ENCODE measurements at places on chromosomes 12 and 14.

DNA sequence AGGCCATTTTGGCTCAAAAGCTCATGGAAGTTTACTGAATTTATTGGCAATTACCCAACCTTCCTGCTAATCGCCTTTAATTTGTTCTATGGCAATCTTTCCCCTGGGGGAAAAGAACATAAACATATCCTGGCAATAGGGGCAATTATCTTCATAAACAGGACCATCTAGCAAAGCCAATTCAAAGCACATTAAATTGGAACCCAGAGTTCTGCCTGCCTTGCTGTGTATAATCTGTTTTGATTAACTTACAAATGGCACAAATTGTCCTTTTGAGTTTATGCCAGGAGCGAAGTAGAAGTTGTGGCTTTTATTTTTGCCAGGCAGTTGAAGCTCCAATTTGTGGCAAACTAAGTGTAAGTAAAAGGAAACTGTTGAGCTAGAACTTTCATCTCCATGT lies 68.6 kb downstream of the C12orf50 start:
- DNase-seq, result no peak

GRCh38 chr12:91163116-91163515 lies 19.5 kb downstream of the DCN start:
- no peak for DNase-seq

GRCh38 chr12:97267594-97268202 lies 194.9 kb upstream of the RMST start:
- DNase-seq, result no peak

DNA sequence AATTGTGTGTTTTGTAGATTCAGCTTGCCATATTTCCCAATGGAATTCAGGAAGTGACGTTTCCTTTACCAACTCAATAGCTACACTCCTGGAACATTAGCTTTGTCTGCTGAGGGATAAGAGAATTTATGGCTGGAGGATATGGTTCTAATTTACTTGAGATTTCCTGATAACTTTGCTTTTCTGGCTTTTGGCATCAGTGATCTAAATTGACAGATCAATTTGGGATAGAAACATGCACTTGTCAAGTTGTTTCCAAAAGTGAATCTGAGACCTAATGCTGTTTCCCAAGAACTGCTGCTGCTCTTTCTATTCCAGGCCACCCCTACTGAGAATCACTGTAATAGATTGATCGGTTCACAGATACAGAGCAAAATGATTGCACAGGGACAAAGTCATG lies 43.2 kb downstream of the MGAT4C start:
- no peak for DNase-seq

DNA sequence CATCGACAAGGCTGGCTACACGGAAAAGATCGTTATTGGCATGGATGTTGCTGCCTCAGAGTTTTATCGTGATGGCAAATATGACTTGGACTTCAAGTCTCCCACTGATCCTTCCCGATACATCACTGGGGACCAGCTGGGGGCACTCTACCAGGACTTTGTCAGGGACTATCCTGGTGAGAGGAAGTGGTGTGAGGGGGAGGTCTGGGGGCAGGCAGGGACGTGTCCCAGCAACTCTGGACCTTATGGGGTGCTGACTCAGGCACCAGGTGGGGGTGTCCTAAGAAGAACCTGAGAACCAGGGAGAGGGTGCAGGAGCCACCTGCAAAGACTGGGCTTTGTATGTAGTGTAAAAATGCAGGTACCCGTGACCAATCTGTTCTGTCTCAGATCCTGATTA lies 5.2 kb downstream of the ENO2 start:
- DNase-seq, result no peak

GRCh38 chr14:106436310-106436905 lies 910.0 kb downstream of the TMEM121 start:
- DNase-seq, result no peak

- DNase-seq, result no peak
Measured at GRCh38 chr14:74578479-74578878, 33.6 kb downstream of the LTBP2 start.

- DNase-seq, result no peak
Measured at GRCh38 chr14:105387530-105387922, 10.8 kb upstream of the TEX22 start.

GRCh38 chr12:96233939-96234461 lies 39.8 kb downstream of the ELK3 start:
- DNase-seq, result no peak

DNA sequence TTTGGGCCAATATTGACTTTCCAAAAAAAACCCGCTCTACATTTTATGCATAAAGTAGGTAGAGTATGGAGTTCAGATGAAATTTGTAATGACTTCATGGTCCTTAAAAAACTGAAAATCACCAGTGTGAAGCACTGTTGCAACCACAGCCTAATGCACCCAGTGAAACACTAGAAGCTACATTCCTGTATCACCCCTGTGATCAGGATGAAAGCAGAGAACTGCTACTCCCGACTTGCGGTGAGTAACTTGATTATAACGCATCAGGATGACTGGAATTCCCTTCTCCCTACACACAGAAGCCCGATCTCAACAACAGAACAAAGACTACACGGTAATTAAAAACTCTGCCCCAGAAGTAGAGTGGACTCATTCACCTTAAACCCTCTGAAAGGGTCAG lies 33.8 kb downstream of the SPTB start:
- no peak for DNase-seq

DNA sequence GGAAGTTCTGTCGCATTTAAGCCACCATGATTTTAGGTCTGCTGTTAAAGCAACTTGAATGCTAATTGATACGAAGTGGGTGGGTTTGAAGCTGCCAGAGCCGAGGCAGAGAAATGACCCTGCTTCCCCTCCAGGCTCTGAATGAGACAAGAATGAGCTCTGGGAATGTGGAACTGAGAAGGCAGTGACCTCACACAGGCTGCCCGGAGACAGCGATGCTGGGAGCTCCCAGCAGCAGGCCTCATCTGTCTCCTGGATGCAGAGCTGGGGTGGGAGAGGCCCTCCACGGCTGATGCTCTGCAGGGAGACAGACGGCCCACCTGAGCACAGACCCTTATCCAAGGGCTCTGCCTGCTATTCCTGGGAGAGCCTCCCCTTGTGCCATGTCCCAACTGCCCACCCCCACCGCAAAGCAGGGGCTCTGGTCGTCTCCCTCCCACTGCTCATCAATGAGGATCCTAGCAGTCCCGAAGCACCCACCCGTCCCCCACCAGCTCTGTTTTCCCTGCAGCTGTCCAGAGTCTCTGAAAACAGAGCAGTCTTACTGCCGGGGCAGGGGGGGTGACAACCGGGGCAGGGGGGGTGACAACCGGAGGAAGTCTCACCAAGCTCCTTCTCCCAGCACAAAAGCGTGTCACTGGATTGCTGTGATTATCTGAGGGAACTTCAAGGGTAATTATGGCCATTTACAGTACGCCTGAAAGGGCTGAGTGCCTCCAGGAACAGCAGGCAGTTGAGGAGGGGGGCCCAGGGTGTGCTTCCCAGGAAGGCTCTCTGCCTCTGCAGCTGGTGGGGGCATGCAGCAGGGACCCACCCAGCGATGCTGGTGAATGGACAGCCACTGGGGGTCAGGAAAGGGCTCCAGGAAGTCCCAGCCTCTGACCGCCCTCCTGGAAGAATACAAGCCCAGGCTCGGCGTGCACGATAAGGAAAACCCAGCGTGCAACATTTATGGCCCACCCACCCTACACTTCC lies 67.8 kb downstream of the CHGA start:
- DNase-seq, result no peak

GRCh38 chr12:86744547-86745212 lies 488.5 kb upstream of the MGAT4C start:
- DNase-seq, result no peak

DNA sequence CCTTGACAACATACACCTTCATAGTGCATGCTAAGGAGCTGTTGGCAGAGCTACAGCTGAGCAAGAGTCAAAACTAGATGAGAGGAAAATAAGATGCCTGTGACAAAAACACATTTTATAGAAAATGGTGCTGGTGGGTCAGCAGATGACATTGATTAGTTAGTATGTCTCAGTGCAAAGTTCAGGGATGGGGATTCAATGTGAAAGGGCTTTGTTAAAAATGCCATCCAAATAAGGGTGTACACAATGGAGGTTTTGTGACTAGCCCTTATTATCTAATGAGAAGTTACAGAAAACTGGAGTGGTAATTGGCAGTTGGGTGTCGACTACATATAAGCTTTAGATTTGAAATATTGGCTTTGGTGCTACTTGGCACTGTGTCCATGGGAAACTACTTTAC lies 169.0 kb downstream of the MON2 start:
- no peak for DNase-seq

DNA sequence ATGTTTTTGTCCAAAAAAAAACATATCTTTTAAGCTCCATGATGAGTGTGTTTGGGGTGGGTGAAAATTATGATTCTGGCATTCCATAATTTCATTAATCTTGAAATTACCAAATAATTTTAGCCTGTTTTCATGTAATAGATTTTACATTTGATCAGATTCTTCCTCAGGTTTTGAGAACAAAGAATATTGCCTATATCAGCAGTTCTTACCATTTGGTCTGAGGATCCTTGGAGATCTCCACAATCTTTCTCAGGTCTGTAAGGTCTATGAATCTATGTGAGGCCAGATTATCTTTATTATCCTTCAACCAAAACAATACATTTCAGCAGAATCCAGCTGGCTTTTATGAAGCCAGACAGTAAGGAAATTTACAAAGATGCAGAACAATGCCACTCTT lies 373.3 kb upstream of the E2F7 start:
- no peak for DNase-seq

DNA sequence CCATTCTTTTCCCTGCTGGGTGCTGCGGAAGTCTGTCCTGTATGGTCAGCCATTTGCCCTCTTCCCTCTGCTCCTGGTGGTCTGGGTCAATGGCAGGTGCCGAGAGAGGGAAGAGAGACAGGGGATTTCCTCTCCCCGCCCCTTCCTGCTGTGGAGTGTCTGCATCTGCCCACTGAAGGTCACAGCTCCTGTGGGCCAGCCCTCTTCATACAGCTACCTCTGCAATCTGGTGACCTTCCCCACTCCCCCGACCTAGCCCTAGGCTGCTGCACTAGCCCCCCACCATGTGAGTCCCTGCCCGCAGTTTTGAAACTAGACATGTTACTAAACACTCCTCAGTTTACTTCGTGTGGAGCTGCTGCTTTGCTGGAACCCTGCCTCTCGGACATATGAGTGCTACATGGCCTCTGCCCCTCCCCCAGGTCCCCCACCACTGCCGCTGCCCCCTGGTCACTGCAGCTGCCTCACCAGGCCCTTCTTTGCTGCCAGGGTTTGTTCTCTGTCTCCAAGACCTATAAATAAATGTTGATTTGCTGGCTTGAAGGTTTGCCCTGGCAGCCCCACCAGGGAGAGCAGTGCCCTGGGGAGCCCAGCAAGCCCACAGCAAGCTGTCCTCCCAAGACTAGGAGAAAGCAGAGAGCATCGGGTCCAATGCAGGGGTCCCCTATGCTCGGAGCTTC lies 102.9 kb downstream of the DPF3 start:
- no peak for DNase-seq

DNA sequence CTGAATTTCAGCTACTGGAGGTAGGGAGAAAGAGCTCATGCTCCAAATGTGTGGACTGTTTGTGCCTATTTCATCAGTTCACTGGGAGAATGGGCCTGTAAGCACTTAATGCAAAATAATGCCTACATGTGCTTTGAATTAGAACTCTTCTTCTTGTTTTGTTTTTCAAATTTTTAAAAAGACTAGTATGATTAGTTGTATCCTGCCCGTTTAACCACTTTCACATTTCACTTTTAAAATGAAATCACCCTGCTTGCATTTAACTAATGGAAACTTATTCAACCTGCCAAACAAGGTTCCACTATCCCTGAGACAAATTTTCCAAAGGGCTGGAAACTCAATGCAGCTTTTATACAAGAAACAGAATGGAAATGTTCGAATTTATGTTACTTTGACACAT lies 79.7 kb downstream of the SAMD4A start:
- no peak for DNase-seq

DNA sequence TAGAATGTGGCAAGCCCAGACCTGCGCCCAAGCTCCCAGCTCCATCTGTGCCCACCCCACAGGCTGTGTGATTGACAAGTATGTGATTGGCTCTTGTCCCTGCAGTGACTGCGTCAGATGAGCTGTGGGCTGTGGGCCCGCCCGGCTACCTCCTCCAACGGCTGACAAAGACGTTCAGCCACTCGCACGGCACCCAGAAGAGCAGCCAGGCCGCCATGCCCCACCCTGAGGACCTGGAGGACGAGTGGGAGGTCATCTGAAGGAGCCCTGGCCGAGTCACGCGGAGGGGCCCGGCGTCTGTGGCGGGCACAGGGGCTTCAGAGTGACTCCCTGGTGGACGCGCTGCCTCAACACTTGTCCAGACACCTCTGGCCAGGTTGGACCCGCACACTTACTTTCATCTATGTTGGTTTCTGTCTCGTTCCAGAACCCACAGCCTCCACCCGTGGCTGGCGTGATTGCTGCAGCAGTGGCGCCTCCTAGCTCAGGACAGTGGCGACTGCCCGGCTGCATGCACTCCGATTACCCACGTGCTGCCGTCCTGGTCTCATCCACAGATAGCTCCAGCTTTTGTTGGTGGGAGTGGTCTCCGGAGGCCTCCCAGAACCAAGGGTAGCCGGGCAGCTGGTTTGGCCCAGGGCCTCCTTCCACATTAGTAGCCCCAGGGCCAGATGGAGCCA lies 11.4 kb downstream of the ANKRD9 start:
- DNase-seq, result no peak

DNA sequence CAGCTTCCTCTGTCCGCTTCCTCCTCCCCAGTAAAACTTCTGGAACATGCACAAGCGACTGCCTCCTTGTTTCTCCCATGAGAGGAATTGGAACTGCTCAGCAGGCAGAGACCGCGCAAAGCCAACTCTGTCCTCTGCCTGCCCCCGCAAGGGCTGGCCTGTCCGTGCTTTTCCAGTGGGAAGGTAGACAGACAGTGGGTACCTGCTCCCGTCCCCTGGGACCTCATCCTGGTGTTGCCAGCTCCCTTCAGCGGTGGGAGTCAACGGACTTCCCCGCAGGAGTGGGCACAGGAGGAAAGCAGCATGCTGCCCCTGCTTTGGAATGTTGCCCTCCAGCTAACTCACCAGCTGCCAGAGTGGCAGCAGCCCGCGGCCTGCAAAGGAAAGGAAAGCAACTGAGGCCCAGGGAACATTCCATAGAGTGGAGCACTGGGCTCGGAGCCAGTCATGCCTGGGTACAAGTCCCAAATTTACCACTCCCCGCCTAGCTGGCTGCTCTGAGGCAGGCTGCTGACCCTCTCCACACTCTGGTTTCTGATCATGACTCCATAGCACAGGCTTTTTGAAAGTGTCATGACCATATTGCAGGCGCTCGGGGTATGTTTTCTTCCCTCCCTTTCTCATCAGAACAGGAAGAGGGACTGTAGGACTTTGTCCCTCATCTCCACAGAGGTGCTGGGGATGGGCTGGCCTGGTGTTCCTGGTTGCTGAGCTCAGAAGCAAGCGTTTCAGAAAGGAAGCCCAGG lies 89.2 kb upstream of the CLMN start:
- no peak for DNase-seq

GRCh38 chr14:54629635-54630360 lies 62.9 kb downstream of the SAMD4A start:
- no peak for DNase-seq

GRCh38 chr12:103279444-103279843 lies 216.3 kb downstream of the C12orf42 start:
- no peak for DNase-seq

GRCh38 chr12:53057816-53058500 lies 8.1 kb downstream of the TNS2 start:
- no peak for DNase-seq

- DNase-seq, result no peak
Measured at GRCh38 chr12:52073531-52074381, 4.0 kb downstream of the ATG101 start.
